ENCODE measurements at places on chromosomes 12 and 14.

DNA sequence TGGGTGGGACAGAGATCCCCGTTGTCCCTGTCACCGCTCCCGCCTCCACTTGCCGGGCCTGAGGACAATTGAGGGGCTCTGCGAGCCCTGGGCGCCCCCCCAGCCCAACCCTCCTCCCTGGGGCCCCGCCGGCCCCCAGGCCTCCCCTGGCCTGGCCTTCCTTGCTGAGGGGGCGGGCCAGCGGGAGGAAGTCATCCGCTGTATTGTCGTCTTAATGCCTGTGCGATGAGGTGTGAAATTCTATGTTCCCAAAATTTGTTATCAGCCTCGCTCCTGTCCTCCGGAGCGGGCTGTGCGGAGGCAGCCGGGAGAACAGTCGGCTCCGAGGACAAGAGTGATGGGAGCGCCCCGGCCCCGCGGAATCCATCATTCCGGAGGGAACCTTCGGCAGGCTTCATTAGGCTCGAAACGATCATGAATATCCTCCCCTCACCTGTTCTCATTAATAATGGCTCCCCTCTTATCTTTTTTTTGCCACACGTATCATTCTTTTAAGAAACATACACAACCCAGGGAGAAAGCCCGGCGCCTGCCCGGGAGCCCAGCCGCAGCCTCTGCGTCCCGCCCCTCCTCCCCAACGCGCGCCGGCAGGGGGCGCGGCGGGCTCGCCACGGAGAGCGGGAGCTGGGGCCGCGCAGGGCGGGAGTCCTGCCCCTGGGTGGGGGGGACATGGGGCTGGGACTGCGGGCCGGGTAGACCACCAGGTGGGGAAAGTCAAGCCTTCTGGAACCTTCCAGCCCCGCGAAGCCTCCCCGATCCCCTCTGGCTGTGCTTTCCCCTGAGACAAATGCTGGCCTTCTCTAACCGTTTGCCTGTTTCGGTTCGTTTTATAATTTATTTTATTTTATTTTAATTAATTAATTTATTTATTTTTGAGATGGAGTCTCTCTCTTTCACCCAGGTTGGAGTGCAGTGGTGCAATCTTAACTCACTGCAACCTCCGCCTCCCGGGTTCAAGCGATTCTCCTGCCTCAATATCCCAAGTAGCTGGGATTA lies 17.1 kb upstream of the DLK1 start:
- DNase-seq, result no peak

DNA sequence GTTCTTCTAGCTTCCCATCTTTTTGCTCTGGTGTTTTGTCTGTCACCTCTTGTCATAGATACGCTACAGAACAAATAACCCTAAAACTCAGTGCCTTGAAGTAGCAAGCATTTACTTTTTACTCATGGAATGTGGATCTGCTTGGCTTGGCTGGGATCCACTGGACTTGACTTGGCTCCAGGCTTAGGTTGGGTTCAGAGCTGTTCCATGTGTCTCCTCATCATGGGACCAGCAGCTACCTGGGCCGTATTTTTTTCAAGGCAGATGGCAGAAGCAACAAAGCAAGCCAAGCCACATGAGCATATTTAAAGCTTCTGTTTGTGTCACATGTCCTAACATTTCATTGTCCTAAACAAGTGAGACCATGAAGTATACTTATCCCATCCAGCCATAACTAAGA lies 48.7 kb upstream of the ATF1 start:
- DNase-seq, result no peak

DNA sequence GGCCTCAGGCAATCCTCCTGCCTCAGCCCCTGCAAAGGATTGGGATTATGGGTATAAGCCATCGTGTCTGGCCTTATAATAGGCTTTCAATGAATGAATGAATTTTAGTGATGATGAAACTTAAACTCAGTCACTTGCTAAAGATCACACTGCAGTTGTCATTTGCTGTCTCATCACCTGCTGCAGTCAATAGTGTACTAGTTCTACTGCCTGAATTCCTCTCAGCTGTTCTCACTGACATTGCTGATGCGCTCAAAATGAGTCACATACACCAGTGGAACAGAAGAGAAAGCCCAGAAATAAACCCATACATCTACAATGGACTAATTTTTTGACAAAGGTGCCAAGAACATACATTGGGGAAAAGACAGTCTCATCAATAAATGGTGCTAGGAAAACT lies 5.6 kb upstream of the SYNJ2BP start:
- DNase-seq, result no peak

- DNase-seq, result no peak
Observed at GRCh38 chr12:75876832-75877762, 154.5 kb downstream of the PHLDA1 start.

DNA sequence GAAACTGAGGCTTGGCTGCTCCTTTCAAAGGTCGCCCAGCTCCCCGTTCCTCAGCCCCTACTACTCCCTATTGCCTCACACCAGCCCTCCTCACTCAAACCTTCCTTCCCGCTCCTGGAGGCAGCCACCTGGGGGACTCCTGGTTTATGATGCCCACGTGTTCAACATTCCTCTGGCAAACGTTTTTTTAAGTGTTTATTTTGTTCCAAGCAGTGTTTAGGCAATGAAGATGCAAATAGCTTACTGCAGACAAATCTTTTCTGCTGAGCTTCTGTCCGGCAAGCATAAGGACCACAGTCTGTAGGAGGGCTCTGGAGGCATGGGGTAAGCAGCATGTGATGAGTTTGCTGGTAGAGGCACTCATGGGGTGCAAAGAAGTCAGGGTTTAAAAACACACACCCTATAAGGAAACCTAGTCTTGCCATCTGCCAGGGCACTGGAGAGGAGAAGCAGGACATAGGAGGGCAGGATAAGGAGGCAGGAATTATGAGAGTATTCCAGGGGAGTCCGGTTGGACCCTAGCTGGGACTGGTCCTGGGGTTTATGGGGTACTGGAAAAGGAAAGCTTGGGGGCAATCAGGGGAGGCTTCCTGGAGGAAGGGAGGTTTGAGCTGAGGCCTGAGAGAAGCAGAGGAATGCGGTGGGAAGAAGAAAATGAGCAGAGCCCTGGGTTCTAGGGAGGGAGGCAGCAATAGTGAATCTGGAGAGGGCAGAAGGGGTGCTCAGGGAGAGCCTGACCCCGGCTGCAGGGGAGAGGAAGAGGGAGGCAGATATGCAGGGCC lies 123.3 kb downstream of the NCOR2 start:
- no peak for DNase-seq

GRCh38 chr12:76144245-76144549 lies 59.7 kb upstream of the NAP1L1 start:
- DNase-seq, result no peak

DNA sequence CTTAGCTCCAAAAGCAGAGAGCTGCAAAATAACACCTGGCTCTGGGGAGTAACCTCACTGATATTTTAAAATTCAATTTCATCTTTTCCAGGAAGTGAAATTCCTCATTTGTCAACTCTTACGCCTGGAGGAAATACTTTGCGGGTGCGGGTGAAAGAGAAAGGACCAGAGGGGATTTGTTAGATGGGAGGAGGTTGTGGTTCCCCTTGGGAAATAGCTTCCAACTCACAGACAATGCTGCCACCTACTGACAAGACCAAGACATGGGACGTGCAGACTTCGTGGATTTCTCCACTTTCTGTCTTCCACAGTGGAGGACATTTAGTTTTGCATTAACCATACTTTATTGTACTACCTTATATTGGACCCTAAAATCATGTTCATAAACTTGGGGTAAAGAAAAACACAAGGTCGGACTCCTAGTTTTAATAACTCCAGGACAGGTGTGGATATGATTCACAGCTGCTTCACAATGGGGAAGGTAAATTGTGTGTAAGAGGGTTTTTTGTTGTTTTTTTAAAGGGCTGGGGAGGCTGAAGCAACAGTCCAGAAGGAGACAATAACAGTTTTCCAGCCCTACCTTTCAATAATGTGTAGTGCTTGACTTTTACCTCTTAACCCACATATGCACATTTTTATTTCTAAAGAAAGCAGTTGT lies 10.8 kb downstream of the FBXL14 start:
- peak; percentile 27 for DNase-seq

GRCh38 chr12:126936181-126936851 lies 1330.7 kb upstream of the TMEM132C start:
- no peak for DNase-seq

DNA sequence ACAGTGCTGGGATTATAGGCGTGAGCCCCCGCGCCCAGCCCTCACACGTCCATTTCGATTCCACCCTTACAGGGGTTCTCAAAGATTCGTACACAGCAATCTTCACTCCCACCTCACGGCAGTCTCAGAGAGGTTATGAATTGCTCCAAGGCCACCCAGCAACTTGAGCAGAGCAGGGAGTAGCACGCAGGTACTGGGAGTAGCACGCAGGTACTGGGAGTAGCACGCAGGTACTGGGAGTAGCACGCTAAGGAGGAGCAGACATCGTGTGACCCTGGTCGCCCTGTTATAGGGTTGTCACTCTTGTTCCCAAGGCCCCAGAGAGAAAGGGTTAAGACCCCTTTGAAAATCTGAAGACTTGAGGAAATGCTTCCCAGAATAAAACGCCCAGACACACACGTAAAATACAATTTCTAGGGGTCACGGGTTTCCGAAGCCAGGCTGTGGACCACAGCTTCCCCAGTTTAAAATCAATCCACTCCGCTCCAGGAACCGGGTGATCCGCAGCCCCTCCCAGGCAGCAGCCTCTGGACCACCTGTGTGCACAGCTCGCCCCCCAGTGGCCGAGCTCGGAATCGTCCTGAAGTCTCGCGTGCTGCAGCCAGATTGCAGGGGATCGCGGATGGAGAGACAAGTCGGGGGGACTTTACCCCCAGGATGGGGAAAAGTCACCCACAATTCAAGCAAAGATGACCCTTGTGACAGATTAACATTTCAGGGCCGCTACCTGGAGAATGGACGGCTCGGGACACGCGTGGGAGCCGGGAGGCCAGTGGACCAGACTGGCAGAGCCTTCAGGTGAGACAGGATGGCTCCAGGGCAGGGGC lies 92.0 kb downstream of the SCARB1 start:
- peak; percentile 69 for DNase-seq

DNA sequence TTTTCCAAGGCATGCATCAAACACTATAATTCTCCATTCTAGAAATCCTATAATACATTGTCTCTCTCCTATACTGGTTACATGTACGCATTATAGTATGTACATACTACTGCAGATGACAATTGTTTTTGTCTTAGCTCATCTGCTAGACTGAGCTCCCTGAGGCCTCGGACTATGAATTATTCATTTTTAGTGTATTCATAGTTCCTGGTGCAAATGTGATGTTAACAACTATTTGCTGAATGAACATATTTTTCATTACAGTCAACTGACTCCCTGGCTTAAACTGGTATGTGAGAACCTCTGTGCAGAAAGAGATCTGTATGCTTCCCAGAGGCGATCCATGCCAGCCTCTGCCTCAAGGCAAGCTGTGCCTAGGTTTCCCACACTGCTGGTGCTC lies 91.8 kb upstream of the PARP11 start:
- no peak for DNase-seq

GRCh38 chr12:28998662-28999120 lies 150.4 kb upstream of the FAR2 start:
- no peak for DNase-seq

GRCh38 chr12:41944216-41944615 lies 200.5 kb downstream of the GXYLT1 start:
- DNase-seq, result no peak

DNA sequence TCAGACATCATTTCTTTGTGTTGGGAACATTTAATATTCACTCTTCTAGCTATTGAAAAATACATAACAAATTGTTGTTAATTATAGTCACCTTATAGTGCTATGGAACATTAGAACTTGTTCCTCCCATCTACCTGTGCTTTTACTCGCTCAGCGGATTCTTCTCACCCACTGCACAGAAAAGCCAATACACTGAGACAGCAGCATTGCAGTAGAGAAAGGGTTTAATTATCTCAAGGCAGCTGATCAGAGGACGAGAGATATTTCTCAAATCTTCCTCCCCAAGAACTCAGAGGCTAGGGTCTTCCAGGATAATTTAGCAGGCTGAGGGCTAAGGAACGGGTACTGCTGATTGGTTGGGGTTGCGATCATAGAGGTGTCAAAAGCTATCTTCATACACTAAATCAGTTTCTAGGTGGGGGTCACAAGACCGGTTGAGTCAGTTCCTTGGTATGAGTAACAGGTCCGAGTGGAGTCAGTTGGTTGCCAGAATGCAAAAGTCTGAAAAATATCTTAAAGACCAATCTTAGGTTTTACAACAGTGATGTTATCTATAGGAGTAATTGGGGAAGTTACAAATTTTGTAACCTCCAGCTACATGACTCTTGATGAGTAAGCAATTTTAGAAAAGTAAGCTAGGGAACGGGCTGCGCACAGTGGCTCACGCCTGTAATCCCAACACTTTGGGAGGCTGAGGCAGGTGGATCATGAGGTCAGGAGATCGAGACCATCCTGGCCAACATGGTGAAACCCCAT lies 173.1 kb downstream of the FBXL14 start:
- no peak for DNase-seq

DNA sequence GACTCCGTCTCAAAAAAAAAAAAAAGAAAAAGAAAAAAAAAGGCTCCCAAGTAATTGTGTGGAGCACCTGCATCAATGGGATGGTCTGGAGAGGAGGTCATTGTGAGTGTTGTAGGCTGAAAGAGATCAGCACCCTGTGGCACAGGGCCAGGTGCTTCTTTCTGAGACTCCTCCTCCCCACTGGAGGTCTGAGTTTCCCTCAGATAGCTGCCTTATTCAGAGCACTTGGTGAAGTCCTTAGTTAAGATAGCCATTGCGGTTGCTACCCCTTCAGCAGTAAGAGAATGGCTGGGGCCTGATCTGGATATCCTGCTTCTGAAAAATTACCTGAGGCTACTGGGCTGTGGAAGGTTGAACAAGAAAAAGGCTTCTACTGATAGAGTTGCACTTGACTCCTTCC lies 69.8 kb downstream of the ANO6 start:
- DNase-seq, result no peak

DNA sequence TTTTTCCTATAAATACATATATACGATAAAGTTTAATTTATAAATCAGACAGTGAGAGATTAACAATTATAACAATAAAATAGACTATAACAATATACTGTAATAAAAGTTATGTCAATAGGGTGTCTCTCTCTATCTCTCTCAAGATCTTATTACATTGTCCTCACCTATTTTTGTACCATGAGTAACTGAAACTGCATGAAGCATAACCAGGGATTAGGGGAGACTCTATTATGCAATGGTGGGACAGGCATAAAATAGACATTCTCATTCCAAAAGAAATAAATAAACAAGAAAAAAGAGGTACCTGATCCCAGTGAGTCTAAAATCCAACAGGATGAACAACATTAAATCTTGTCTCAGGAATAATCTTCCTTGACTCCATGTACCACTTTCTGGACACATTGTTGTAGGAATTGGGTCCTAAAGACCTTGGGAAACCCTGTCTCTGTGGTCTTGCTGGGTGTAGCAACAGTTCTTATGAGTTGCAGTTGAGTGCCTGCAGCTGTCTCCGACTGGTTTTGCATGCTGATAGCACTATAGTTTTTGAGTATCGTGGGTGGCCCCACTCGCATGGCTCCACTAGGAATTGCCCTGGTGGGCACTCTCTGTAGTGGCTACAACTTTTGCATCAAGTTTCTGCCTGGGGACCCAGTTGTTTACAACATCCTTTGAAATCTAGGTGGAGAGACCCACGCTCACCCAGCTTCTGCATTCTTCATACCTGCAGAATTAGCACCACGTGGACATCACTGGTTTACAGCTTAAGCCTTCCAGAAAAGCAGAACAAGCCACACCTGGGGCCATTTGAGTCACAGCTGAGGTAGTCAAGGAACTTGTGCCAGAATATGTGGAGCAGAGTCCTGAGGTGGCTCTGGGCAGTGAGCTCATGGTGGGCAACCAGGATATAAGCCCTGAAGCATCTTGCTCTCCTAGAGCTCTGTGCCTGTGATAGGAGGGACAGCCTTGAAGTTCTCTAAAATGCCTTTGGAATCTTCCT lies 204.7 kb downstream of the KITLG start:
- DNase-seq, result no peak

- no peak for DNase-seq
Observed at GRCh38 chr14:64501411-64502171, 2.0 kb downstream of the ZBTB25 start.
